Epithelial cell of umbilical artery (primary cell): ENCODE measurements at places on chromosomes 16 and 17. TPM values are rescaled to one million over a fixed set of nuclear protein-coding genes. Genes with fewer than 3 reads are reported as not detected.

Gene SLC7A6OS
- total RNA-seq: 14.0 and 15.9 TPM in 2 replicates

Gene SYNGR3
- total RNA-seq: 4.3 and 4.9 TPM in 2 replicates

Gene C16orf46
- total RNA-seq: 0.32 and 0.46 TPM in 2 replicates

Gene TM4SF5
- not detected in 2 replicates for total RNA-seq

Gene SAMD14
- 4.2 and 4.6 TPM in 2 replicates for total RNA-seq

Gene MYH4
- total RNA-seq: not detected in 2 replicates

Gene SULT1A1
- total RNA-seq: 0.32 and 14.1 TPM in 2 replicates

Gene MMP28
- total RNA-seq: 4.6 and 10.4 TPM in 2 replicates

Gene MAF
- under 0.01 and 0.61 TPM in 2 replicates for total RNA-seq

Gene TIMP2
- total RNA-seq: 17.2 and 28.0 TPM in 2 replicates

Gene DOC2A
- 0.76 TPM in 1 of 2 replicates, not detected in the other for total RNA-seq

Gene MLYCD
- 2.6 and 3.5 TPM in 2 replicates for total RNA-seq

Gene NPTX1
- 0.30 and 0.65 TPM in 2 replicates for total RNA-seq

Gene TTYH2
- total RNA-seq: 1.2 and 2.6 TPM in 2 replicates

Gene HS3ST6
- total RNA-seq: not detected in 2 replicates

Gene CES3
- total RNA-seq: not detected in 2 replicates

Gene TMC8
- total RNA-seq: under 0.01 and 0.76 TPM in 2 replicates

Gene AGRP
- total RNA-seq: not detected in 2 replicates

Gene TLCD2
- total RNA-seq: 0.91 and 0.97 TPM in 2 replicates

Gene TBC1D28
- total RNA-seq: not detected in 2 replicates

Gene SLC5A11
- under 0.01 TPM in 1 of 2 replicates, not detected in the other for total RNA-seq

Gene KRT31
- not detected in 2 replicates for total RNA-seq

Gene CLEC10A
- 0.15 TPM in 1 of 2 replicates, not detected in the other for total RNA-seq

Gene ZNF423
- 0.46 and 1.3 TPM in 2 replicates for total RNA-seq

Gene TRIM37
- 53.9 and 63.4 TPM in 2 replicates for total RNA-seq

Gene IKZF3
- total RNA-seq: under 0.01 TPM in 1 of 2 replicates, not detected in the other

Gene EPN2
- total RNA-seq: 23.7 and 31.0 TPM in 2 replicates

Gene GLIS2
- 0.91 and 1.3 TPM in 2 replicates for total RNA-seq

Gene ADCY9
- total RNA-seq: 7.5 and 12.6 TPM in 2 replicates

Gene NARF
- 36.9 and 78.6 TPM in 2 replicates for total RNA-seq

Gene RBFOX1
- not detected in 2 replicates for total RNA-seq

Gene NHLRC4
- 1.6 and 2.0 TPM in 2 replicates for total RNA-seq

Gene C16orf86
- total RNA-seq: 3.5 and 6.8 TPM in 2 replicates

Gene NTN1
- 0.32 TPM in 1 of 2 replicates, not detected in the other for total RNA-seq

Gene UNKL
- total RNA-seq: 4.9 and 5.2 TPM in 2 replicates

Gene GALNS
- total RNA-seq: 11.7 and 16.9 TPM in 2 replicates

Gene C16orf96
- total RNA-seq: not detected in 2 replicates

Gene EMP2
- 5.2 and 8.5 TPM in 2 replicates for total RNA-seq

Gene RABEP2
- total RNA-seq: 41.3 and 48.5 TPM in 2 replicates

Gene ASGR1
- 5.5 and 9.1 TPM in 2 replicates for total RNA-seq

Gene HOXB7
- 8.4 and 13.8 TPM in 2 replicates for total RNA-seq

Gene GPRC5C
- total RNA-seq: not detected in 2 replicates
